ENCODE measurements at places on chromosomes 7 and 10.

- no peak for DNase-seq
Measured at GRCh38 chr10:33966946-33967345, 632.5 kb upstream of the NRP1 start.

DNA sequence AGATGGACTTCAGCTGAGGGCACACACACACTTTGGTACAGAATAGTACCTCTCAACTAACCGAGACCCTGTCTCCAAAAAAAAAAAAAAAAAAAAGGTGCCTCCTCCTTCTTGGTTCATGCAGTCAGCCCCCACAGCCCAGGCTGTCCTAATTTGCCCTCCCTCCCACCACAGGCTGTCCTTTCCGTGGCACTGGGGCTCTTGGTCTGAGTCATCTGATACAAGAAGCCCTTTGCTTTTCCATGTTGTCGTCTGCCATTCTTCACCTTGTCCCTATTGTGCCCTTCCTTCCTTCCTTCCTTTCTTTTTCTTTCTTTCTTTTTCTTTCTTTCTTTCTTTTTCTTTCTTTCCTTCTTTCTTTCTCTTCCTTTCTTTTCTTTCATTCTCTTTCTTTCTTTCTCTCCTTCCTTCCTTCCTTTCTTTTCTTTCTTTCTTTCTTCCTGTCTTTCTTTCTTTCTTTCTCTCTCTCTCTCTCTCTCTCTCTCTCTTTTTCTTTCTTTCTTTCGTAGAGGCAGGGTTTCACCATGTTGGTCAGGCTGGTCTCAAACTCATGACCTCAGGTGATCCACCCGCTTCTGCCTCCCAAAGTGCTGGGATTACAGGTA is 96.0 kb upstream of the IKZF1 start:
- no peak for DNase-seq

- no peak for DNase-seq
Measured at GRCh38 chr10:79442171-79443040, 3.0 kb downstream of the ZCCHC24 start.

- no peak for DNase-seq
Measured at GRCh38 chr10:72081210-72081609, 7.1 kb downstream of the SPOCK2 start.

DNA sequence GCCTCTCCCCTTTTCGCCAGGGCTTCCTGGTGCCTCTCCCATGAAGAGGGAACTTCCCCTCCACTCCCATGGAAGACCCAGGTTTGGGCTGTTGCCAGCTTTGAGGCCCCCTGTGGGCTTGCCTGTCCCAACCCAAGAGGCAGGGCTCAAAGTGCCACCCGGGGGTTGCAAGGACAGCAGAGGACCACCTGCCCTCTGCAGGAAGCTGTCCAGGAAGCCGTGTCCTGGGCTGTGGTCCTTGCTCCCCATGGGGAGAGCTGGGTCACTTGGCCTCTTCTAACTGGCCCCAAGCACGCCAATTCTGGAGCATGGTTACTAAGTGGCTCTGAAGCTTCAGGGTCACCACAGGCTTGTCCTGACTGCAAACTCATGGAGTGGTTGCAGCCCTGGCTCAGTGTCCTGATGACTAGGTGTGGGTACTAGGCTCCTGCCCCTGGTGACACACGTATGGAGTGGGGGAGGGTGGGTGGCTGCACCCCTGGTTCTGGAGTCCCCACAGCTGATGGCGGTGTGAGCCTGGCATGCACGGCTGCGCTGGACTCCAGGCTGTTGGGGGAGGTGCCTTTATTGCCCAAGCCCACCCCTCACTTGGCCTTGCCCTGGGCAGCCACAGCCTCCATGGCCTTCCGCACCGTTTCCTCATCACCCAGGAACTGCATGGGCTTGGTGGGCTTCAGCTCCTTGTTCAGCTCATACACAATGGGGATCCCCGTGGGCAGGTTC is 3.0 kb downstream of the PGAM2 start:
- DNase-seq, result no peak

DNA sequence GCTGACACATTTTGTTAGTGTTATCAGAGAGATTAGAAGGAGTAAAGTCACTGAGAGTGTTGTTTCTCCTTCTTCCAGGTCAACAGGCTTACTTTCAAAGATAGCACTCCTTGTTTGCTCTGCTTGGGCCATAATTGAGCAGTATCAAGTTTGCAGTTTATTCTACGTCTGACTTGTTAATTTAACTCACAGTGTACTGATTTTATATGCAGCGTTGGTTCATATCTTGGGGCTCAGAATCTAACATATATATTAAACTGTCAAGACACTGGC is 430.2 kb downstream of the EXOC4 start:
- no peak for DNase-seq

GRCh38 chr10:35409094-35409582 is 72.8 kb downstream of the CCNY start:
- no peak for DNase-seq

GRCh38 chr10:5530846-5531557 is 6.2 kb downstream of the CALML3 start:
- DNase-seq, result no peak

DNA sequence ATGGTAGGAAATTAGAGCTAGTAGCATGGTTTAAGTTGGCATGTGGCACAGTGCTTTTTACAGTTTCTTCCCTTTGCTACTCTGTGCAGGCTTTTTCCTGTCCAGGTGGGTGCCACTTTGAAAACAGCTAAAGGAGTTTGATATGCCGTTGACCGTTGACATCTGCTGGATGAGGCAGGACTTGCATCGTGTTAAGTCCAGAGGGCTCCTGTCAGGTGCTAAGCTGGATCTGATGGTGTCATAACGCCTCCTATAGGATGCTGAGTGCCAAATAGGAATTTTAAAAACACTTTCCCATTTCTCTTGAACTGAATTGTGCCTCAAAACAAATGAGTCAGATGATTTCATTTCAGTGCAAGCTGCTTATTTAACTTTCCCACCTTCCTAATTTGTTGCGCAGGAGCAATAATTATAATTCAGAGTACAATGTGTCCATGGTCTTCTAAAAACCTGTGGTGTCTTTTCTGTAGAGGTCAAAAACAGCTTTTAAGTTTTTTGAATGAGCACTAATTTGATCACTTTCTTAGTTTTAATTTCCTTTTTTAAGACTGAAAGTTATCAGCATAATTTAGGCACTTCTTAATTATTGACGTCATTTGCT is 178.3 kb downstream of the CDCA7L start:
- peak; percentile 82 for DNase-seq

DNA sequence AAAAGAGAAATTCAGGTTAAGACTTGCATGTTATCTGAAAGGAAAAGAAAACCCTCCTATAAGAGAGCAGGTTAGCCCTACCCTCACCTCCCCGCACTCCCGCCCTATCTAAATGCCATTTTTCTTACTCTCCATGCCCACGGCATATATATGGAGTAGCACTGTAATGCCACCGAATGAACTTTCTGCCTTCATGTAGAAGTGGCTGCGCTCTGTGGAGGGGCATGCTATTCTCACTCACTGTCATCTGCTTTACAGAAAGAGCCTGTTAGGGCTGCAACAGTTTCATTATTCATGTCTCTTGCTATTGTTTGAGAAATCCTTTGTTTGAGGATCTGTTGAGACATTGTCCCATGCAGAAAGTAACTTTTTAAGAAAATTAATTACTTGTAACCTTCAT is 1190.6 kb downstream of the SORCS1 start:
- DNase-seq, result no peak

DNA sequence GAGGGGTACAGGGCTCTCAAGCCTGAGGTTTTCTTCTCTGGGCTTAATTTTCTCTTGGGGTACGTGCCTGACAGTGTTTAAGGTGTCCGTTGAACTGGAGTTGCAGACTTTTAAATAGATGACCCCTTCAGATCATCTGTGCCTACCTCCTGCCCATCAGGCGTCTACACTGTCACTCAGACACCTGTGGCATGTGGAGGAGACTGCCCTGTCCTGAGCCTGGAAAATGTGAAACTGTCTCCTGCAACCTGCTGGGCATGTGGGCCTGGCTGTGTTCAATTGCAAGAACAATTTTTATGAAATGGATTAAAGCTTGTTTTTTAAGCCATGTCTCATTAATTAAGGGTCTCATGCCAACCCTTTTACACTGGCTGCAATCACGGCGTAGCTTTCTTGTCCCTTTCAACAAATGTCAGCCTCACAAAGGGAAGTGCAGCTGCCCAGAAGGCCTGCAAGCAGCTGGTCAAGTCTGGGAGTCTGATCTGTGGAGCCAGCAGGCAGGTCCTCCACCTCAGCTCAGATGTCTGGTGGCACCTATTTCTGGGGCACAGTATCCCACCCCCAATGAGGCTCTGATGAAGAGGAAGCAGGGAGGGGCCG is 8.8 kb downstream of the ATP5MF start:
- DNase-seq, result no peak

DNA sequence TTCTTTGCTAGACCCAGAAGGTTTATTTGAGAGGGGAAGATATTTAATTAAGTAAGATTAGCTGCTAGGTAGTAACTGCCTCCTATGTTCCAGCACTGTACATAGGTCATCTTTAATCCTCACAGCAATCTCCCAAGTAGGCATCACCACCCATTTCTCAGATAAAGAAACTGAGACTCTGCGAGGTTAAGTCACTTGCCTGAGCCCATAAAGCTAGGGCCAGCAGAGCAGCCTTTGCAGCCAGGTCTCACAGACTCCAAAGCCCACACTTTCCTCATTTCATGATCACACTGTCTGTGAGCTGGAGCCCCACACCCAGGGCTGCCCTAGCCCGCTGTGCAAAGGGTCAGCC is 20.6 kb downstream of the CALML3 start:
- DNase-seq, result no peak

DNA sequence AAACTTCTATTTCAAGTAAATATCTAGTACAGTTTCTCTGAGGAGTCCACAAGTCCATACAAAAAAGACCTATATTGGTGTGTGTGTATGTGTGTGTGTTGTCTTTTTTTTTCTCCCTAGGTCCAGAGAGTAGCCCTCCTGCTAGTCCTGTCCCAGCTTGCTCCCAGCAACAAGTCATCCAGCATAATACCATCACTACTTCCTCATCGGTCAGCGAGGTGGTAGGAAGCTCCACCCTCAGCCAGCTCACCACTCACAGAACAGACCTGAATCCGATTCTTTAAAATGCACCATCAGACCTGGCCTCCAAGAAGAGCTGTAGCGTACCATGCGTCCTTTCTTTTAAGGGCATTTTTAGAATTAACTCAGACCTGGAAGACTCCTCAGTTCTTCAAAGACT is 139.1 kb downstream of the TRIL start:
- DNase-seq, result no peak

- DNase-seq, result no peak
Measured at GRCh38 chr10:556971-557637, 132.4 kb downstream of the DIP2C start.

GRCh38 chr7:142445019-142445686 is 187.3 kb upstream of the PRSS58 start:
- DNase-seq, result no peak

DNA sequence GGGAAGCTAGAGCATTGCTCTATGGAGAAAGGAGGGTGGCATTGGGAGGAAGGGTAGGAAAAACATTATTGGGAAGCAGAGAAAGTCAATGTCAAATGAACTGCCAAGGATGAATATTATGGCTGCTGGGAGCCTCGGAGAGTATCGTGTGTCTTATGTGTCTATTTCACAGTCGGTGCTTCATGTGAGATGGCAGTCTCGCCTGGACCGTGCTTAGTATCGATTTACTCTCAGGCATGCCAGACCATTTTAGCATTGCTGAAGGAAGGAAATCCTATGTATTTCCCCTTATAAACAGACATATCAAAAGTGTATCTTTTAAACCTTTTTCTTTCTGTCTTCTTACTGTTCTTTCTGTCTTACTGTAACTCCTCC is 612.6 kb downstream of the AUTS2 start:
- DNase-seq, result no peak

DNA sequence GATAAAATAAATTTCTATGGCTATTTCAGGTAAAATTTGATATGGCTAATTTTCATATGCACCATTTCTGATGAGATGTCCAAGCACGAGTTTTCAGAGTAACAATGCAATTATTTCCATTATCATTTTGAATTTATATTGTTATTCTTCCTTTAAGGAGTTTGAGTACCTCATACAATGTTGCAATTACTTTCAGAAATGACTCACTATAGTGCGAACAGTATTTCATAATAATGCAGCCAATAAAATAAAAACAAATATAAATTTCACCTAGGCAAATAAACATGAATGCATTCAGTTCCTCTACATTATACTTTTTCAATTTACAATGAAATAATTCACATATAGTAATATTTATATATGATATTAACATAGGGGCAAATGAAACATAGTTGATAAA is 78.8 kb upstream of the LRRN3 start:
- DNase-seq, result no peak

DNA sequence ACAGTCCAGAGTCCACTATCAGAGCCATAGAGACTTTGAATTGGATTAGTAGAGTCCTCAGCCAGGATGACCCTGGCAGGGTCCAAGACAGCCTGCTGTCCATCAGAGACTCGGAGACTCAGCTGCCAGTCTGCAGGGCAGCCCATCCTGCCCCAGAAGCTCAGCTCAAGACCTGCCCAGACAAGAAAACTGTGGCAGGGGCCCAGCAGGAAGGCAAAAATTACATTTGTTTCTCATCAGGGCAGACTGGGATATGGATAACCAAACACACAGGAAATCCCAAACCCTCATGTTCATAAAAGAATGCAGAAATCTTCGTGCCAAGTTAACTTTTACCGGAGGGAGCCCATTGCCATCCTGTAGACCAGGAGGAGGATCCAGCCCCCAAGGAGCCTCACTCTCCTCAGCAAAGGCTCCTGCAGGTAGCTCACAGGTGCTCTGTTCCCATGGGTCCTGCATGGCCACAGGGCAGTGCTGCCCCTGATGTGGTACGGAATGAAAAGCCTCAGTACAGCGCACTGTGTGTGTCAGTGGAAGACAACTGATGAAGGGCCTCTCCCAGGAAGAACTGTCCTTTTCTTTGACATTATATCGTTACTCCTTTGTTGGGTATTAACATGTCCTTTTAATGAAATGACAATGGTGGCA is 222.2 kb downstream of the KCNMA1 start:
- DNase-seq, result no peak

DNA sequence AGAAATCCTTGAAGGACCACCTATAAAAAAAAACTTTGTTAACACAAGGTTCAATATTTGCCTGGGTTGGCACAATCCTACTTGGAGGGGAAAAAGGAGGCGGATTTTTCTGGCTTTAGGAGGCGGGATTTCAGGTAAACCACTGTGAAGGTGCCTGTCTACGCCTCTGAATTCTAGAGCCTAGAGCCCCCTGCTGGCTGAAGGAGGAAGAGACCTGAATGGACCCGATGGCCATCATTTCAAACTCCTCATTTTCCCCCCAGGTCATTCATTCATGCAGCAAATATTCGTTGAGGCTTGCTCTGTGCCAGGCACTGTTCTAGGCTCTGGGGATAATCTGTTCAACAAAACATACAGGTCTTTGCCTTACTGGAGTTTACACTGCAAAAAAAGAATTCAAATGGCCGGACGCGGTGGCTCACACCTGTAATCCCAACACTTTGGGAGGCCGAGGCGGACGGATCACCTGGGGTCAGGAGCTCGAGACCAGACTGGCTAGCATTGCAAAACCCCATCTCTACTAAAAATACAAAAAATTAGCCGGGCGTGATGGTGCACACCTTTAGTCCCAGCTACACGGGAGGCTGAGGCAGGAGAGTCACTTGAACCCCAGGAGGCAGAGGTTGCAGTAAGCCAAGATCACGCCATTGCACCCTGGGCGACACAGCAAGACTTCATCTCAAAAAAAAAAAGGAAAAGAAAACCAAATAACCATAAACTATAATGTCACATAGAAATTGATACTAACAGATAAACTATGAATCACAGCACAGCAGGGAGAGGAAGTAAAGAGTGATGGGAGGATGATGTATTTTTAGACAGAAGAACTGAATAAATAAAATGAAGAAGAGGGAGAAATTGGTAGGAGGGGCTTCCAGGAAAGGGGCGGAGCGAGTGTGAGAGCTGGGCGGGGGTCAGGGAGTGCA is 90.1 kb upstream of the NFE2L3 start:
- DNase-seq, result peak; percentile 87
